SHP77 (cell line): ENCODE measurements at places on chromosomes 3 and 15.

DNA sequence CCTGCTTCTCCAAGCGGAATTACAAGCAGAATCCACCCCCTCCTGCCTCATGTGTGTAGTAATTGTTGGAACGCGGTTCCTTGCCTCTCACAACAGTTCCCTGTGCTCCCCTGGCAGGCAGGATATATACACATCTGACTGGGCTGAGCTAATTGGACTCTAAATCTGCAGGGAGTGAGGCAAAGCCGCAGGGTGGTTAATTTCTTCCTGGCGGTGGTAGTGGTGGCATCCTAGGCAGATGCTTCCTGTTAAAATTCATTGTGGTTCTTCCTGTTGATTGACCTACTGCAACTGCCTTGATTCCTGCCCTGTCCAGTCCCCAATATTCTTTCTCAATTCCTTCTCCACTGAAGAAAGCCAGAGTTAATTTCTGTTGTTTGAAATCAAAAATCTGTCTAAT lies 202.9 kb upstream of the PROK2 start:
- DNase-seq = no peak

- no peak for DNase-seq
Observed at GRCh38 chr3:1830851-1831250, 267.8 kb upstream of the CNTN4 start.

GRCh38 chr15:71290881-71291635 lies 175.8 kb downstream of the THSD4 start:
- no peak for DNase-seq

DNA sequence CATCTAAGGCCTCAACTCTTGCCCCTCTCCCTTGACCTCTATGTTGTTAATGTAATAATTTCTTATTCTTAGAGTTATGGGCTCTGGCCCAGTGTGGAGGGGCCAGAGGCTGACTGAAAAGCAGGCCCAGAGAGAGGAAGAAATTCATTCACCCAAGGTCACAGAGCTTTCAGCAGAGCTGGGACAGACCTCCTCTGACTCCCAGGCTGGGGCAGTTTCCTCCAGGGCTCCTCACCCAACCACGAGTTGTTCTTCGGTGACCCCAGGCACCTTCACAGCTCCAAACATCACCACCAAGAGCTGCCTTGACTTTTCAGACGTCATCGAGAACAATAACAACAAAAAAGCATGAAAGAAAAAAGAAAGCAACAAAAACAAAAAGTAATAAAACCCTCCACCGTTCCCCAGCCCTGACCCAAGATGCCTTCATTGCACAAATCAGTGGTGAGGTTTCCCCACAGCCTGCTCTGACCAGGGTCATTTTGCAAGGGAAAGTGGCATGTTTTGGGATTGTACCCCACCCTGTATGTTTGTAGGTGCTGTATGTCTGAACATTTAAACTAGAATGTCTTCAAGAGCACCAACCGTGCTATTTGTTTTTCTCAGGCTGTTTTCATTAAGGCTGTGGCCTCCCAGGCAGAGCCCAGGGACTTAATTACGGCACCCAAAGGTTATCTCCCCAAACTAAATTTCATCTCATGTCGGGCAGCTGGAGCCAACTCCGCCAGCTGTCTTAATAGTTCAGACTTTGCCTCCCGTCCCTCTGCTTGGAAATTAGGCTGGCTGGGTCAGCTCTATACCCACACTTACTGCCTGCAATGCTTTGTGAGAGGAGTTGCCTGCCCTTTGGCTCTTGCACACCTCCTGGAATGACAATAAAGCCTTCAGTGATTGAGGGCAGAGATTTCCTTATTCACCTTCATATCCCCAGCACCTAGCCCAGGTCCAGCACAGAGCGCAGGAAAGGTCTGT lies 173.8 kb downstream of the RPLP1 start:
- no peak for DNase-seq

DNA sequence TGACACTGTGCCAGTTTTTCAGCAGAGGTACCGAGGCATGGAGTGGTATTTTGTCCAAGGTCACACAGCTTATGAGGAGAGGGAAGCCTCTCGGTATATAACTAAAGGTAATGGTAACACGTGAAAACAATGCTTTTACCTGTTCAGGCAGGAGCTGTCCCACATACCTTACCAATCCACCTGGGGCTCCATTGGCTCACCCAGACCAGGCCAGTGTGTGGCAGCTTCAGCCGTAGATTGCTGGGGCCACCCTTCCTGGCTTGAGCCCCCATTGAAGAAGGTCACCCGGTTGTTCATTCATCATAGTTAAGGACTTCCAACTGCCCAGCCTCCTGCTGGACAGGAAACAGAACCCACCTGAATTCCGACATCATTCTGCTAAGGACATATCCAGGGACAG lies 9.2 kb upstream of the RPP14 start:
- no peak for DNase-seq

DNA sequence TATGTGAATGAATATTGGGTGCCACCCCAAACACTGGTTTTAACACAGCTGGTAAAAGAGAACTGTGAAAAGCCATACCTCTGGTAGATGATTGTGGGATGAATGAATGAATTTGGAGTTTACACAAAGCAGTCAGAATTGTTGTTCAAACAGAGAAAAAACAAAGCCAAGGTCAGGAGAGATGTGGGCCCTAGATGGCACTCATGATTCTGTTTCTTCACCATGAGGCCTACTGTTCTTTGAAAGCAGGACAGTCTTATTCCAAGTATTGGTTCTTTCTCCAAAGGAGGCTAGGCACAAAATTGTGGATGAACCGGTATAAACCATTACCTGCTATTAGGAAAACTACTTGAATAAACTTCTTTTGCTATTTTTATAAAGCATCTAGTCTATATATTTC lies 97.6 kb downstream of the SAMMSON start:
- no peak for DNase-seq

- DNase-seq = no peak
Observed at GRCh38 chr3:101202640-101203039, 117.7 kb downstream of the IMPG2 start.

DNA sequence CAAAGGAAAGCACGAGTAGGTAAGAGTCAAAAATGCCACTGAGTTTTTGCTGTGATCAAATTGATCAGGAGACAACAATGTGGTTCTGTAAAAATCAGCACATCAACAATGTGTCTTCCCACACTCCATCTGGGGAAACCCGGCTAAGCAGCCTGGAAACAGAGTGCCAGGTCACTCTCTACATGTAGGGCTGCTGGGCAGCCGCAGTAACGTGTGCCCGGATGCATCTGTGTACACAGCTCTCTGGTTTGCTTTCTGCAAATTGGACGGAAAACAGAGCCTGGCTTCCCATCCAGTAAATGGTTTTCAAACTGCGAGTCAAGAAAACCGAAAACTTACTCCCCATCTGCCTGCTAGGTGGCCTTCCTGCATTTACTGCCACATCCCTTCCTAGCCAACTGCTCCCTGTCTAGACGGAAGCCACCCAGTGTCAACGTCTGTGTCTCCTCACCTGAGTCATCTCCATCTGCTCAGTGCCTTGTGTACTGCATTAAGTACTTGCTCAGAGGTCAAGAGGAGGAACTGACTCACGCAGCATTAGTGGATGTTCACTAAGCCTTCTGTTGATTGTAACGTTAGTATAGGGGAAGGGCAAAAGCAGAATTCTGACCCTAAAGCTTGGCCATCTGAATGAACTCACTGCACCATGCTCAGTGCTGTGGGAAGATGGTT lies 124.1 kb downstream of the TJP1 start:
- peak; percentile 91 for DNase-seq

DNA sequence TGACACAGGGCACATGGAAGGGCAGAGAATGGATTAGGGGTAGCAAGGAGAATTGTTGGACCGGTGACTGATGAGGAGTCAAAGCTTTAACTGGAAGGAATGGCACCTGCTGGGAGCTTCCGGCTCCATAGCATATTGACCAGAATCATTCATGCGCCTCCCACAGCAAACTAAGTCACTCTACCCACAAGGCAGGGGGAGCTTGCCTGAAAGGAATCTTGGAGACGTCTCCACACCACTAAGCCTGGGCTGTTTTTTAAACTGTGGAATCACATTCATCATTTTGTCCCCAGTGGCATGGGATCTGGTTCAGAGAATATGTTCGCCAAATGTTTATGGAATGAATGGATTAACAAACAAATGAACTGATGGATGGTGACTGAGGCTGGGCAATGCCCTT lies 57.0 kb upstream of the ITGA11 start:
- DNase-seq = no peak

- no peak for DNase-seq
Observed at GRCh38 chr3:106030627-106030963, 161.8 kb upstream of the CBLB start.

DNA sequence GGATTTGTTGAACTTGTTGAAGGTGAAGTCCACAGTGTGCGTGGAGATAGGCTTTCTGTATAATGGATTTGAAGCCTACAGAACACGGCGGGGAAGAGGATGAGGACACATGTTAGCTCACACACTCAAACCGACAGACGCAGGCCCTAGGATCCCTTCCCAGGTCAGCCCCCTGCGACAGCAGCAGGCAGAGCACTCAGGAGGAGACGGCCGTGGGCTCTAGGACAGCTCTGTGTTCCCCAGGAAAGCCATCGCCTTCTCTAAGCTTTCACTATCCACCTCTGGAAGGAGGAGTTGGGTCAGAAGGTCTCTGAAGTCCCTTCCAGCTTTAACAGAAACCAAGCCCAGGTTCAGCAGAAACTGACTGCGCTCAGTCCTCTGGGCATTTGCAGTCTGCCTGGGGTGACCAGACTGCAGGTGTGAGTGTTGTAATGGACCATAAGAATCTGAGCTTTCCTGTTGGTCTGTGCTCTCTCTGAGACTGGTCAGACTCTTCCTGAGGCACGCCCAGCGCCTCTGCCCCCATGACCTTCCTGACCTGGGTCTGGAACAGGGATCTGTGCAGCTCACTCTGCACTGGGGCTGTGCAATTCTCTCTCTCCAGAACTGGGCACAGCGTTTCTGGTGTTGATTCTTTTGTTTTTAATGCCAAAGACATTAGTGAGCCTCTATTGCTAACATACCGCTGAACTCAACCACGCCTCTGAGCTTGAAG lies 33.5 kb downstream of the UMPS start:
- no peak for DNase-seq
